ENCODE measurements at places on chromosomes 7 and 10. TPM values are rescaled to one million over a fixed set of nuclear protein-coding genes. Genes with fewer than 3 reads are reported as not detected.
A peak's percentile ranks its signal among the peaks of the same experiment; 100 is the strongest.

SEC23IP gene
- total RNA-seq, result 32.0 TPM

KCND2 gene
- total RNA-seq, result not detected

PLXDC2 gene
- not detected for total RNA-seq

DNA sequence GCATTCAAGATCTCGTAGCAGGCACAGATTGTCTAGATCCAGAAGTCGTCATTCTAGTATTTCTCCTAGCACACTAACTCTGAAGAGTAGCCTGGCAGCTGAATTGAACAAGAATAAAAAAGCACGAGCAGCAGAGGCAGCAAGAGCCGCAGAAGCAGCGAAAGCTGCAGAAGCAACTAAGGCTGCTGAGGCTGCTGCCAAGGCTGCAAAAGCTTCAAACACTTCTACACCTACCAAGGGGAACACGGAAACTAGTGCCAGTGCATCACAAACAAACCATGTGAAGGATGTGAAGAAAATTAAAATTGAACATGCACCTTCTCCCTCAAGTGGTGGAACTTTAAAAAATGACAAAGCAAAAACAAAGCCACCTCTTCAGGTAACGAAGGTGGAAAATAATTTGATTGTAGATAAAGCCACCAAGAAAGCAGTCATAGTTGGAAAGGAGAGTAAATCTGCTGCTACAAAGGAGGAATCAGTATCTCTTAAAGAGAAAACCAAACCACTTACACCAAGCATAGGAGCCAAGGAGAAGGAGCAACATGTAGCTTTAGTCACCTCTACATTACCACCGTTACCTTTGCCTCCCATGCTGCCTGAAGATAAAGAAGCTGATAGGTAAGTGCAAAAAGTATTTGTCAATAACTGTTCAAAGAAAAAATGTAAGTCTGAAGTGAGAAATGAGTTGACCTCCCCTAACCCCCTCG, 37.7 kb downstream of the CDK13 start:
- no peak overlapping the region for H3K4me3 ChIP-seq
- H3K36me3 ChIP-seq, result peaks cover 27% of the 10 kb centered on the region
- no peak overlapping the region for H3K27ac ChIP-seq
- no peaks in the 10 kb centered on the region for H3K27me3 ChIP-seq

DNA sequence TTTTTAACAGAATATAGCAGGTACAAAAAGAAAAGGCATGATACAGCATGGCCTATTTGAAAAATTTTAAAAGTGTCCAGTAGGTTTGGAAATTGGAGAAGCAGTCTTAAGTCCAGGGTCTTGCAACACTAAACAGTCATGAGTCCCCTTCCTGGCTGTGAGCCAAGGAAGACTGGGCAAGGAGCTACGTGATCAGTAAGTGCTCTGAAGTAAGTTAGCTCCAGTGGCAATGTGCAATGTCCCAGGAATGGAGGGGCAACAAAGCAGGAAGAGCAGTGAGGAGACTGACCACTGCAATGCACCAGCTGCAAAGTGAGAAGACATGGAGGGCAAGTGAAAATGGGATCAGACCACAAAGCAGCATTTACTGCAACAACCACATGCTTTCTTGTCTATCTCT, 72.9 kb upstream of the GRID1 start:
- no peak overlapping the region for H3K27ac ChIP-seq
- H3K4me3 ChIP-seq, result no peak overlapping the region
- peaks cover 17% of the 10 kb centered on the region for H3K36me3 ChIP-seq
- no peaks in the 10 kb centered on the region for H3K27me3 ChIP-seq

DNA sequence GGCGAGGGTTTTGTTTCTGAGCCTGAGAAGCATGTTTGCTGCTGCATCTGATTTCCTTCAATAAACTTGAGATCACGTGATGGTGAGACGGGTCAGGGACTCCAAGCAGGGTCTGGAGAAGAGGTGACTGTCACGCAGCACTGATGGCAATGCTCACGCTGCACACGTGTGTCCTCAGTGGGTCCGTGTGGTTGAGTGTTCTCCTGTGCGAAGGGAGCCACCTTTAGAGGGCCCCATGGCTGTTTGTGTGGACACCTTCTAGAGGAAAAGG, 100.4 kb downstream of the WDR37 start:
- DNase-seq, result no peak
- H3K27me3 ChIP-seq, result no peaks in the 10 kb centered on the region
- no peaks in the 10 kb centered on the region for H3K36me3 ChIP-seq

DNA sequence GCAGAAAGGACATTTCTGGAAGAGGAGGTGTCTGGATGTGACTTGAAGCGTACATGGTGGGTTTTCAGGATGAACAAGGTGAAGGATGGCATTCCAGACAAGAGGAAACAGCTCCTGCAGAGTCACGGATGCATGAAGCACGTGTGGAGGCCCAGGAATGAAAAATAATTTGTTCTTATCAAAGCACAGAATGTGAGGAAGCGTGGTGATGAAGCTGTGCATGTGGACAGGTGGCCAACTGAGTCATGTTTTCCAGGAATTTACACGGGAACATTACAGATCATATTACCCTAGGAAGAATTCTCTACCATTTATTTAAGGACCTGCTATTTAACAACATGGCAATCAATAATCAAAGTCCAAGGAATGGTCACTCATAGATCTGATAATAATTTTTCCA, 413.2 kb upstream of the KLF6 start:
- no peaks in the 10 kb centered on the region for H3K4me1 ChIP-seq
- H3K36me3 ChIP-seq, result no peaks in the 10 kb centered on the region
- H3K27ac ChIP-seq, result no peak overlapping the region

DNA sequence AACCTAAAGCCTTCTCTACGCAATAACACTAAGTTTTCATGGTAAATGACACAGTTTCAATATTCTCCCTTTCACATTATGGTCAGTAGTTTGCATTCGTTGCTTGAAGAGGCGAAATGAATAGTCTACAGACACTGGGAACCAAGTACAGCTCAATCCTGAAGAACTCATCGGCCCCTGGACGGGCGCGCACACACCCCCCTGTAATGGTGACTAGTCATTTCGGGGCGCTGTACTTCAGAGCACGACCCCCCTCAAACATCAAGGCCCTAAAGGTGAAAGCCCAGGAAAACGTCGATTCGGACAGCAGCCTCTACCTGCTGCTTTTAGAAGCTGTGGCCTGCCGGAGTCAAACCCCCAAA, 1.0 kb downstream of the NT5C2 start:
- peak; percentile 44 for DNase-seq
- H3K27ac ChIP-seq, result peak overlapping the region; percentile 56
- peaks cover 25% of the 10 kb centered on the region for H3K4me1 ChIP-seq
- H3K4me3 ChIP-seq, result peak overlapping the region; percentile 87
- no peaks in the 10 kb centered on the region for H3K27me3 ChIP-seq
- 0 out of 2 replicates have a peak, but pooled peaks cover 5% of the 10 kb centered on the region for H3K36me3 ChIP-seq

DEPP1 gene
- not detected for total RNA-seq

GRCh38 chr10:74453169-74453568, 302.1 kb downstream of the ADK start:
- H3K4me3 ChIP-seq, result no peak overlapping the region
- no peaks in the 10 kb centered on the region for H3K27me3 ChIP-seq
- no peaks in the 10 kb centered on the region for H3K36me3 ChIP-seq

ZNF365 gene
- not detected for total RNA-seq

DNA sequence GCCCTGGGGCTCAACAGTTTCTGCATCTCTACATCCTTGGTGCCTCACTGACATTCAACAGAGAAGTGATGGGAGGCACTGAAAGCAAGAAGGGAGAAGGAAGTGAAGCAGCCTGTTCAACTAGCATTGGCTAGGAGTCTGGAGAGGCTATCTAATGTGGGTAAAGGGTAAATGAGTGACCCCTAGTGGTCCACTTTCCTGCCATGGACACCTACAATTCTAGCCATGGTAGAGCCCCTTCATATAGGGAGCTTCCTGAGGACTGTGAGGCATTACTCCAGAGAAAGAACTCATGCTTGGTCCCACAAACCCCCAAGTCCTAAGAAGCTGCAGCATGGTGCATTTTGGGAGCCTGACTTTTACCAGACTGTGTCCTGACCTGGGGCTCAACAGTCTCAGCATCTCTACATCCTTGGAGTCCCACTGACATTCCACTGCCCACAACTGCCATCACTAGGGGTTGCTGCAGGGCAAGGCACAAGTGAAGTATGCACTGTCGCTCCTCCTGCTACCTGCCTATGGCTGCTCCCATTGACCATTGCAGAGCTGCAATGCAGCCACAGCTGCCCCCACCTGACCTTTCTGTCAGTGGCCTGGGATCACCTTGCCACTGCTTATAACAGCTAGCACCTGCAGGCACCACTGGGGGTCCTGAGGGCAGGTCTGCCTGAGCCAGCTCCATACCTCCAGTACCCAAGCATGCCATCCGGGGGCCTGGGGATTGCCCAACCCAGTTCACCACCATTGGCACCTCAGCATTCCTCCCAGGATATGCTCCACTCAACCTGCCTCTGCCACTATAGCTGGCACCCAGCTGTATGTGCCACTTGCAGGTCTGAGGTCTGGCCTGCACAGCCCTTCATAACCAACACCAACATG, 44.1 kb upstream of the CDK6 start:
- no peaks in the 10 kb centered on the region for H3K27me3 ChIP-seq
- H3K4me1 ChIP-seq, result no peaks in the 10 kb centered on the region
- no peak overlapping the region for H3K4me3 ChIP-seq
- no peak overlapping the region for H3K27ac ChIP-seq
- no peaks in the 10 kb centered on the region for H3K36me3 ChIP-seq

GRCh38 chr7:151117565-151117964, 31.3 kb downstream of the AGAP3 start:
- H3K36me3 ChIP-seq, result no peaks in the 10 kb centered on the region
- H3K4me3 ChIP-seq, result no peak overlapping the region
- no peak overlapping the region for H3K27ac ChIP-seq
- H3K4me1 ChIP-seq, result no peaks in the 10 kb centered on the region

- no peaks in the 10 kb centered on the region for H3K4me1 ChIP-seq
- no peak for DNase-seq
- H3K4me3 ChIP-seq, result no peak overlapping the region
Measured at GRCh38 chr7:134611611-134612151, 35.0 kb upstream of the BPGM start.

- peaks cover 19% of the 10 kb centered on the region for H3K4me1 ChIP-seq
- no peaks in the 10 kb centered on the region for H3K27me3 ChIP-seq
- no peak overlapping the region for H3K27ac ChIP-seq
- no peak overlapping the region for H3K4me3 ChIP-seq
- DNase-seq, result peak; percentile 57
Measured at GRCh38 chr10:132544744-132545658, 7.4 kb downstream of the INPP5A start.

EVX1 gene
- not detected for total RNA-seq

DNA sequence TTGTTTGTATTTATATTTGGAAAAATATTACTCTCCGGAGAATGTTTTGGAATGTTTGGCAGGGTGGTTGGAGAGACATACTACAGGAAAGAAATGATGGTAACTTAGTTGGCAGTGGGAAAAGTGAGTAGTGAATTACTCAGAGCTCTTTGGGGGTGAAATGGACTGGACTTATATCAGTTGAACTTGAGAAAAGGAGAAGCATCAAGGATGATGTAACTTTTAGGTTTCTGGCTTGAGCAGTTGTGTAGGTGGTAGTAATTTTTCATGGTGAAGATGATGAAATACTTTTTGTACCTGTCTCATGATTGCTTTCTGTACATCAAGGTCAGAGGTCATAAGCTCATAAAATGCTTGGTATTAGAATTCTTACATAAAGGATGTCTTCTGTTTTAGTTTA, 617.2 kb downstream of the AUTS2 start:
- H3K27ac ChIP-seq, result no peak overlapping the region
- no peaks in the 10 kb centered on the region for H3K36me3 ChIP-seq
- no peak overlapping the region for H3K4me3 ChIP-seq
- no peak for DNase-seq

CYP3A4 gene
- total RNA-seq, result not detected

SYCE1 gene
- not detected for total RNA-seq

PRSS37 gene
- not detected for total RNA-seq

DNA sequence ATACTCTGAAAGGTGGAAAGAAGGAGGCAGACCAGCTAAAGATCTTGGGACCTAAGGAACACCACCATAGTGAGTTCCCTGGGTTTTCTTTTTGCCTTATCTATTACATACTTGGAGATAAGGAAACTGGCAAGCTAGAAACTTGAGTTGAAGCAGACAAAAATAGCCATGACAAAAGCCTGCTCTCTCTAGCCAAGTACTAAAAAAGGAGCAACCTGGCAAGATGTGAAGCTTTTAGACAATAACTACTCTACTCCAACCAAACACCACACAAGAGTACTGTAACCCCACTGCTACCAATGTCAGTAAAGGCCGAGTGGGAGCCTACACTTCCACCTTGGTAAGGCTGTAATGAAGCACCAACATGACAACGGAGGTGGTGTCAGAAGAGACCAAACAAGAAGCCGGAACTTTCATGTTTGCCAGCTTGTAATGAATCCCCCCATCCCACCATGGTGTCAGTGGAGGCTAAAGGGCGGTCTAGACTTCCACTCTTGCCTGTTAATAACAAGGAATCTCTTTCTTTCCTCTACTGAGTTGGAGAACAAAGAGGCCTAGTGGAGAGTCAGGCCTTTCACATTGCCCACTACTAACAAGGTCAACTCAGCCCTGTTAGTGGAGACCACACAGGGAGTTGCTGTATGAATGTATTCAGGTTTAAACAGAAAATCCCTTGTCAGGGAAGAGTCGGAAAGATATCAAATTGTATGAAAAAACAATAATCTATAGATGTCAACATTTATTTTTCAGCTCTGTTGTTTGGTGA, 55.8 kb upstream of the DYNC1I1 start:
- no peak overlapping the region for H3K27ac ChIP-seq
- H3K4me1 ChIP-seq, result no peaks in the 10 kb centered on the region
- H3K27me3 ChIP-seq, result no peaks in the 10 kb centered on the region

- no peaks in the 10 kb centered on the region for H3K27me3 ChIP-seq
- peaks cover 7% of the 10 kb centered on the region for H3K36me3 ChIP-seq
- no peak for DNase-seq
- no peak overlapping the region for H3K4me3 ChIP-seq
Measured at GRCh38 chr10:12191715-12192114, 4.0 kb downstream of the NUDT5 start.

HGF gene
- not detected for total RNA-seq

- no peaks in the 10 kb centered on the region for H3K4me1 ChIP-seq
- no peak overlapping the region for H3K4me3 ChIP-seq
- H3K27me3 ChIP-seq, result no peaks in the 10 kb centered on the region
- H3K27ac ChIP-seq, result no peak overlapping the region
- no peaks in the 10 kb centered on the region for H3K36me3 ChIP-seq
- no peak for DNase-seq
Measured at GRCh38 chr10:51029172-51029641, 45.1 kb upstream of the PRKG1 start.

- H3K27ac ChIP-seq, result no peak overlapping the region
- no peaks in the 10 kb centered on the region for H3K27me3 ChIP-seq
- no peak for DNase-seq
- no peaks in the 10 kb centered on the region for H3K36me3 ChIP-seq
- peak overlapping the region; percentile 89 for H3K4me3 ChIP-seq
Measured at GRCh38 chr7:1137517-1138167, 22.4 kb downstream of the ZFAND2A start.

RBP3 gene
- not detected for total RNA-seq

ASAH2 gene
- 20.0 TPM for total RNA-seq

GRCh38 chr7:91892099-91892705, 11.7 kb upstream of the MTERF1 start:
- no peaks in the 10 kb centered on the region for H3K36me3 ChIP-seq
- H3K4me3 ChIP-seq, result no peak overlapping the region
- no peak for DNase-seq
- H3K27me3 ChIP-seq, result no peaks in the 10 kb centered on the region

GBX1 gene
- not detected for total RNA-seq

Measured in Karpas-422 (cell line).